Muscle of arm (tissue), 14 donors: ENCODE measurements at places on chromosomes 5 and 9.

DNA sequence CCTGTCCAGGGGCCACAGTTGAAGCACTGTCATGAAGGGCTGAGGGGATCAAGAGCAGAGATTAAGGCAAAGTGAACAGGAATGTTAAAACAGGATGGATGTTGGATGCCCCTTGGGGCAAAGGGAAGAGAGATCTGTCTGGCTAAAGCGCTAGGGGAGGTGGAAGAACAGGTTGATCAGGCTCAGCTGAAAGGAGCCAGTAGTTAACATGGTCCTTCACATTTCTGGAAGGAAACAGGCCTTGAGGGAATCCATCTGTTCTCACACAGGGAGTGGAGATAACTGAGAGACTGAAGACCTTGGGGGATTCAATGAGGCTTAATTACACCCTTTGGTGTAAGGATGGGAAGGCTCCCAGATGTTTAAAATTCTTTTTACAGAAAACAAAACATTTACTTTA lies 5.8 kb downstream of the HAPLN1 start:
- DNase-seq: no peak

DNA sequence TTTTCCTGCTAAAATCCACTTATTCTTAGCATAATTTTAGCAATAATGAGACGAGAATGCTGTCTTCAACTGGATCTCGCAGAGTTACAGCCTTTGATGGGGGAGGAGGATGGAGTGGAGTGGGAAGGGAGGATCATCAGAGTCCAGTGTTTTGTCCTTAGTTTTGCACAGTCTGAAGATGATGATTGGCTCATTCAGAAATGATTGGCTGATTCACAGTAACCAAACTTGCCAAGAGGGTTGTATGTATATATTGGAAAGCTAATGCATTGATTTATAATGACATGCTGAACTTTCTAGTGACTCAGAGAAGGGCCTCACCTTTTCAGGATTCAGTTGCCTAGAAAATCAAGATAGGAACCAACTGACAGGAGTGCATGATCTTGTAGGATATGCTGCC lies 448.0 kb downstream of the CCDC171 start:
- DNase-seq: no peak

- DNase-seq: no peak
Measured at GRCh38 chr5:109703166-109703565, 13.4 kb downstream of the MAN2A1 start.

- no peak for DNase-seq
Measured at GRCh38 chr9:136944212-136944518, 373 bp downstream of the FBXW5 start.

GRCh38 chr5:55101556-55102276 lies 730 bp upstream of the GZMA start:
- no peak for DNase-seq

- DNase-seq: no peak
Measured at GRCh38 chr9:16341177-16341576, 529.3 kb downstream of the BNC2 start.

DNA sequence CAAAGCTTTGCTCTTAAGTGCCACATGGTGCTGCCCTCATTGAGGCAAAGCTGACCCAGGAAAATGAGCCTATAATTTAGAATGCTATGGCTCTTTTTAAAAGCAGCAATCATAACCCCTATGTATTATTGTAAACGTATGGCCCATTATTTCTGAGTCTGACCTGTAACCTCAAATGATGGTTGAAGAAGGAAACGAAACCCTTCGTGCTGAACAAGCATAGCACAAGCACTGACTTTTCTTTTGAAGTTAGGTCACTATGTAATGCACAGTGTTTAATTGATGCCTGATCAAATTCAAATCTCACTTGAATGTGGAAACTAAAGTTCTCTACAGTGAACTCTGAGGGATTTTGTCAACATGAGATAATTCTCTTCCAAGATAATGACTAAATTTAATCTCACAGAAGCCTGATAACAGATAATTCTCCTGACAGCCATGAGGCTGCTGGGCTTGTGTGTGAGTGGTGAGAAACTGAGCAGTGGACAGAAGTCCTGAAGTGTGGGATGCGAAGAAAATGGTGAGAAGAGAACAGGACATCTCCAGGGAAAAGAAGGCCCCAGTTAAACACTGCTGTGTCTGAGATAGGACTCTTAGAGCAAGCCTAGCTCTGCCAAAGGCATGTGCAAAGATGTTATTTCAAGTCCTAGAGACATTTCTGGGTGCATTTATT lies 226.9 kb downstream of the MAN2A1 start:
- no peak for DNase-seq

GRCh38 chr9:93974151-93974550 lies 19.0 kb upstream of the BARX1 start:
- no peak for DNase-seq
